ENCODE measurements at places on chromosomes 4 and X.
A peak's percentile ranks its signal among the peaks of the same experiment; 100 is the strongest.

GRCh38 chrX:39769748-39770147 lies 328.0 kb downstream of the BCOR start:
- no peak for DNase-seq
- peaks cover 20% of the 10 kb centered on the region for H3K4me1 ChIP-seq
- H3K36me3 ChIP-seq: no peaks in the 10 kb centered on the region
- H3K4me3 ChIP-seq: no peak overlapping the region
- H3K27ac ChIP-seq: no peak overlapping the region

GRCh38 chr4:73414936-73415271 lies 10.8 kb downstream of the ALB start:
- DNase-seq: no peak
- H3K27ac ChIP-seq: no peak overlapping the region
- H3K4me3 ChIP-seq: no peak overlapping the region
- no peaks in the 10 kb centered on the region for H3K27me3 ChIP-seq
- H3K4me1 ChIP-seq: no peaks in the 10 kb centered on the region

DNA sequence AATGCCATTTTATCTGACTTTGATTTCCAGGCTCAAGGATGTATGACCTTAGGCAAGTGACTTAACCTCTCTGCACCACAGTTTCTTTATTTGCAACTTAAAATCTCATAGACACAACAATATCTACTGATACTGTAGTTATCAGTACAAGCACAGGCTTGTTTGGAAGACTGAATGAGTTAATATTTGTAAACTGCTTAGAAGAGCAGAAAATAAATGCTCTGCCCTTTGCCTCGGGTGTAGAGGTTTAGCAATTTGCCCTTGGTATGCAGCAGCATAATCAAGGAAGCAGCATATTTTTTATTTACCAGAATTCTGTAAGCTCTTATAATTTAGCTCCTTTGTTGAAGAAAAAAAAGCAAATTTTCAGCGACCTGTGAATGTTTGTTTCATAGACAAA lies 2.9 kb upstream of the CXCL1 start:
- no peak for DNase-seq
- no peak overlapping the region for H3K4me3 ChIP-seq
- H3K36me3 ChIP-seq: no peaks in the 10 kb centered on the region
- H3K4me1 ChIP-seq: no peaks in the 10 kb centered on the region
- H3K27me3 ChIP-seq: no peaks in the 10 kb centered on the region

- no peak overlapping the region for H3K4me3 ChIP-seq
- no peak for DNase-seq
- no peak overlapping the region for H3K27ac ChIP-seq
- H3K4me1 ChIP-seq: no peaks in the 10 kb centered on the region
Measured at GRCh38 chr4:120858776-120859175, 63.8 kb downstream of the PRDM5 start.

DNA sequence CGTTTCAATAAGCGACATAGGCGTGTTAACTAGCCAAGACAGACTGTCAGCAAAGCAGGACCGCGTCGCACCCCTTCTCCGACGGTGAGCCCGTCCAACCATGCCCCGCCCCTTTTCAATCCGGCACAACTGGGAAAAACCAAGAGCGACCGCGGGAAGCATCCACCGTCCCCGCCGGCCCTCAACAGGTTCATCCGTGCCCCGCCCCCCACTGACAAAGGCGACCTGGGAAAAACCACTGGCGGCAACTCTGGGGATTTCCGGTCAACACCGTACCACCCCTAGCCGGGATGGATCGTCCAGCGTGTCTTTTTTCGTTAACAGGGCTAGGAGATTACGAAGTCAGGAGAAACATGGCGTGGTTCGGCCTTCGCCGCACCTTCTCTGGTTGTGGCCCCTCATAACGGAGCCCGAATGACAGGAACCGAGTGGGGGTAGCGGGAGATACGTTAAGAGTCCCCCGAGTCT lies 377 bp downstream of the TIMM17B start:
- H3K27me3 ChIP-seq: no peaks in the 10 kb centered on the region
- peak overlapping the region; percentile 70 for H3K4me3 ChIP-seq
- peaks cover 8% of the 10 kb centered on the region for H3K36me3 ChIP-seq
- DNase-seq: peak; percentile 63

DNA sequence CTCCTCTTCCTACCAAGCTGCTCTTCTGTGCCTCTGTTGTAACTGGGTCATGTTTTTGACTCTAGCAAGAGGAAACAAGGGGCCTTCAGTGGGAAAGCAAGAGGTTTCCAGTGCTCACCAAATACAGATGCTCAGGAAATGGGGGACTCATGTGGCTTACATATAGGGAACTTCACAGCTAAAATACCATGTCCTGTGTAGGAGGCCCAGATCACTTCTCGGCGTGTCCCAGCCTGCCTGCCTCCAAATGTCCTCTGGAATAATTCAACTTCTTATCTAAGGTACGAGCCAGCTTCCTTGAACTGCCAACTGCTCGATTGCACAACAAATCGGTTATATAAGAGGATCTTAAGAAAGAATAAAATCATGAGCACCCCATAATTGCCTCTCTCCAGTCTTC lies 161.3 kb downstream of the KIT start:
- DNase-seq: no peak
- H3K27ac ChIP-seq: no peak overlapping the region
- H3K4me3 ChIP-seq: no peak overlapping the region

- no peaks in the 10 kb centered on the region for H3K27me3 ChIP-seq
- no peak overlapping the region for H3K27ac ChIP-seq
- H3K4me1 ChIP-seq: no peaks in the 10 kb centered on the region
- DNase-seq: no peak
- no peaks in the 10 kb centered on the region for H3K36me3 ChIP-seq
- H3K4me3 ChIP-seq: no peak overlapping the region
Measured at GRCh38 chrX:41406201-41406600, 40.9 kb upstream of the NYX start.

DNA sequence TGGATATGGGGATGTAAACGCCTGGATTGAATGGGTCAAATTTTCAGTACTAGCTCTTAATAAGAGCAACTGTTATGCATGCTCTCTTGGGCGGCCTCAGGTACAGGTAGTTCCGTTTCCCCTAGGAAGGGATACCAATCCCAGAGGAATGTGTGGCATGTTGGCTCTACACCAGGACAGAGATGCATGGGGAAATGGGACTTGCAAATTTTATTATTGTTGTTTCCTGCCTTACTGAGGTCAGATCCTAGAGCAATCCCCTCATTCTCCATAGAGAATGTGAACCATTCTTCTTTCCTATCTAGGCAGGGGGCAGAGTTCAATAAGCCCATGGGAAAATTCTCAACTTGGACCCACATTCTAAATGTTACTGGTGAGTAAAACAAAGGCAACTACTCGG lies 361.8 kb upstream of the FGF16 start:
- H3K36me3 ChIP-seq: no peaks in the 10 kb centered on the region
- no peak overlapping the region for H3K4me3 ChIP-seq
- no peak for DNase-seq
- no peak overlapping the region for H3K27ac ChIP-seq

- no peak overlapping the region for H3K4me3 ChIP-seq
- H3K27me3 ChIP-seq: no peaks in the 10 kb centered on the region
- H3K27ac ChIP-seq: no peak overlapping the region
- no peak for DNase-seq
- no peaks in the 10 kb centered on the region for H3K4me1 ChIP-seq
Measured at GRCh38 chr4:69991016-69991415, 4.8 kb upstream of the STATH start.

- no peak for DNase-seq
- H3K4me3 ChIP-seq: no peak overlapping the region
- no peaks in the 10 kb centered on the region for H3K4me1 ChIP-seq
- H3K27ac ChIP-seq: no peak overlapping the region
- no peaks in the 10 kb centered on the region for H3K36me3 ChIP-seq
Measured at GRCh38 chr4:54276641-54277430, 47.7 kb downstream of the PDGFRA start.

GRCh38 chr4:28772066-28772465 lies 1911.4 kb downstream of the STIM2 start:
- no peak overlapping the region for H3K4me3 ChIP-seq
- H3K36me3 ChIP-seq: no peaks in the 10 kb centered on the region
- no peak overlapping the region for H3K27ac ChIP-seq

- H3K4me1 ChIP-seq: no peaks in the 10 kb centered on the region
- H3K27ac ChIP-seq: no peak overlapping the region
- H3K4me3 ChIP-seq: no peak overlapping the region
- no peak for DNase-seq
- H3K36me3 ChIP-seq: no peaks in the 10 kb centered on the region
Measured at GRCh38 chr4:85399270-85399669, 75.7 kb upstream of the ARHGAP24 start.

- H3K27ac ChIP-seq: no peak overlapping the region
- DNase-seq: no peak
- H3K4me1 ChIP-seq: no peaks in the 10 kb centered on the region
- H3K4me3 ChIP-seq: no peak overlapping the region
- H3K36me3 ChIP-seq: no peaks in the 10 kb centered on the region
Measured at GRCh38 chrX:103780336-103781061, 3.9 kb downstream of the PLP1 start.

DNA sequence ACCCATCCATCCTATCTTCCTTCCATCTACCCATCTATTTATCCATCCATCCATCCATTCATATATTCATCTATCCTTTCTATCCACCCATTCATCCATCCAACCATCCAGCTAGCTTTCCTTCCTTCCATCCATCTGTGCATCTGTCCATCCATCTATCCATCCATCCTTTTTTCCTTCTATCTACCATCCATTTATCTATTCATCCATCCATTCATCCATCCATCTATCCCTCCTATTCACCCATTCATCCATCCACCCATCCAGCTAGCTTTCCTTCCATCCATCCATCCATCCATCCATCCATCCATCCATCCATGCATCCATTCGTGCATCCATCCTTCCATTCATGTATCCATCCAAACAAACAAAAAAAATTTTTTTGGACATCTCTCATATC lies 118.8 kb downstream of the PSAPL1 start:
- H3K36me3 ChIP-seq: no peaks in the 10 kb centered on the region
- no peak overlapping the region for H3K27ac ChIP-seq
- no peak for DNase-seq
- no peak overlapping the region for H3K4me3 ChIP-seq
- no peaks in the 10 kb centered on the region for H3K4me1 ChIP-seq

DNA sequence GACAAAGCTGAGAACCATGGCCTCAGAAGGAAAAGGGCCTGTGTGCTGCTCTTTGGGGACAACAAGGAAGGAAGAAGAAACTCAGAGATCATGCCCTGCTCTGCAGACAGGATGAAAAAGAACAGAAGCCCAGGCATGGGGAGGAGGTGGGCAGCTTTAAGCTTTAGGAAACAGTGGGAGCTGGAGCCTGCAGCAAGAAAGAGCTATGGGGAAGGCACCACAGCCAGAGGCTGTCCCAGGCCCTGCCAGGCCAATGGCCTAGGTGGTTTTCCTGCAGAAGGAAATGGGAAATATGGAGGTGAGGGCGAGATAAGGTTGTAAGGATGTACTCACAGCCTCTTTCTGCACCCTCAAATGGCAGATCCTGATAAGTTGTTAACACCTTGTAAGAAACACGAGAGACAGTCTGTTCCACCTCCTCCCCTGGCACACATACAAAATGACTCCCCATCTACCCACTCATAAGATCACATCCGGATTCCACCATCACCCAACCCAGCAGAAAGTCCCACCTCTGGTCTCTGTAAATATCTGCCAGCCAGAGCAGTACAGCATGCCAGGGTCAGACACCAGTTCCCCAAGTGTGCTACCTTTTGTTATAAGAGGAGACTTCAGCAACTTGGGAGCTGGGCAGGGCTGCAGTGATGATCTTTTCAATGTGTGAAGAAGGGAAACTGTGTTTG lies 105.2 kb downstream of the RTL5 start:
- DNase-seq: no peak
- no peaks in the 10 kb centered on the region for H3K36me3 ChIP-seq
- H3K4me3 ChIP-seq: no peak overlapping the region
- H3K27me3 ChIP-seq: no peaks in the 10 kb centered on the region
- no peak overlapping the region for H3K27ac ChIP-seq

GRCh38 chrX:45771560-45772340 lies 571.1 kb upstream of the DIPK2B start:
- peak overlapping the region; percentile 76 for H3K27ac ChIP-seq
- no peaks in the 10 kb centered on the region for H3K27me3 ChIP-seq
- no peaks in the 10 kb centered on the region for H3K36me3 ChIP-seq
- peak overlapping the region; percentile 0 for H3K4me3 ChIP-seq

DNA sequence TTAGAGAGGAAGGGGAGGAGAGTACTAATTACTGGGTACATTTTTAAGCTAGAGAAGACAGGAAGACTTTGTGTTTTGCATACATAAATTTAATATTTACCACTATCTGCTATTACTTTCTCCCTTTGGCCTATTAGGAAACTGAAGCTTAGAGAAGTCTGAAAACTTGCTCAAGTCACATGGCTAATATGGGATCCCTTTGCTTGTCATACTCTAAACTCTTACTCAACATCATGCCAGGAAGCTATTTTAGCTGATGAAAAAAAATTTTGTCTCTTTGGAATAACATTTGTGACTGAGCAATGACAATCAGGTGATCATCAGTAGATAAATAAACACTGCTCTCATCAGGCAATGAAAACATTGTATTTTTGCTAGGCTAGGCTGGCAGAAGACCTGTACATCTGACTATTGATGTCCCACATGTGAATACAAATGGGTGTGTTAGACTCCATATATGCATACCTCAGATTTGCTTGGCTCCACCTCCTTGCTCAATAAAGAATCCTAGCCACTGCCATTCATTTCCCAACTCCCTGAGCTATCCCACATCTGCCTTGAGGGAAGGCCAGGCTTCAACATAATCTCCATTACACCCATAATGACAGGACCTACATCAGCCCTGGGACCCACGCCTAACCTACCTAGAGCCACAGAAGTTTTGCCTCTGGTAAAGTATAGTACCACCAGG lies 17.0 kb upstream of the DCLK2 start:
- no peak overlapping the region for H3K4me3 ChIP-seq
- H3K27me3 ChIP-seq: peaks cover 6% of the 10 kb centered on the region
- H3K36me3 ChIP-seq: no peaks in the 10 kb centered on the region
- no peak overlapping the region for H3K27ac ChIP-seq
- no peaks in the 10 kb centered on the region for H3K4me1 ChIP-seq
- no peak for DNase-seq

GRCh38 chrX:83845397-83845796 lies 15.5 kb upstream of the CYLC1 start:
- no peak overlapping the region for H3K4me3 ChIP-seq
- H3K4me1 ChIP-seq: no peaks in the 10 kb centered on the region
- no peak overlapping the region for H3K27ac ChIP-seq
- DNase-seq: no peak

- H3K4me3 ChIP-seq: peak within 1 kb of the TSS; percentile 89
- peak within 1 kb of the TSS; percentile 98 for H3K27ac ChIP-seq
- H3K4me1 ChIP-seq: peaks cover 34% of the 10 kb centered on the region
- H3K27me3 ChIP-seq: no peaks in the 10 kb centered on the region
- H3K36me3 ChIP-seq: peaks cover 12% of the 10 kb centered on the region
Measured at GRCh38 chr4:2468456-2469191, at the start of gene RNF4. RNF4 (plus strand) TSS chr4:2469106; CDS start chr4:2490494, 21,388 bp downstream.

All from effector memory CD4-positive, alpha-beta T cell (primary cell).